ENCODE measurements at places on chromosomes 7 and 10.

- DNase-seq, result no peak
These were observed 26.2 kb upstream of the SLC29A3 start for GRCh38 chr10:71292624-71293445.

GRCh38 chr10:73032536-73032935, 64.1 kb downstream of the P4HA1 start:
- DNase-seq, result no peak

DNA sequence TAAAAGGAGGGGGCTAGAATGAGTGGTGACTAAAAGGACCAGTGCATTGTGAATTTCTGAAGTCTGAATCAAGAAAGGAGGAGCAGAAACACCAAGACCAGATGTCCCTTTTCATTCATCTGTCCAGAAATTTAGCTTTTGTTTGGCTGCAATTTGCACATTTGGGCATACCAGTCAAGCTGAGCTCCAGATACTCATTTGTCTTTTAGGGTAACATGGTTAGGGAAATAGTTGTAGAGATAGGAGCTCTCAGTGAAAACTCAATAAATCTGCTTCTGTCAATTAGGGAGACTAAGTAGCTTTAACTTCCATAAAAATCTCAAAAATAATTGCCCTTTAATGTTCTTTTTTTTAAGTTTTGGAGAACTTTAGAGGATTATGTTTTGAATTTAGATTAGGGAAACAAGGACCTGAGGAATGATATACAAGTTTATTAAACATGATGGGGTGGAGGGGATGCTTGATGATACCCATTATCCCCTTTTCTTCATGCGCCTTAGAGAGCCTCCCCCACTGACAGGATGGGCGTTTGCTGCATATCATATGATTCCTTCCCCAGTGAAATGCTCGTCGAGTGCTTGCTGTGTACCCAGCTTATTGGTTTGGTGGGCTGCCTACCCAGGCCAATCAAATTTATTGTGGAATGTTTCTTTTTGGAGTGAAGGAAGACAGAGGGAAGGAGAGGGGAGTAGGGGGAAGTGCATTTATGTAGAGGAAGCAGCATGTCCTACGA, 50.7 kb upstream of the RPA3 start:
- DNase-seq, result no peak

- DNase-seq, result no peak
These were observed 35.9 kb upstream of the ANK3 start for GRCh38 chr10:60425392-60426110.

GRCh38 chr10:5297996-5298395, 66.8 kb upstream of the UCN3 start:
- no peak for DNase-seq

DNA sequence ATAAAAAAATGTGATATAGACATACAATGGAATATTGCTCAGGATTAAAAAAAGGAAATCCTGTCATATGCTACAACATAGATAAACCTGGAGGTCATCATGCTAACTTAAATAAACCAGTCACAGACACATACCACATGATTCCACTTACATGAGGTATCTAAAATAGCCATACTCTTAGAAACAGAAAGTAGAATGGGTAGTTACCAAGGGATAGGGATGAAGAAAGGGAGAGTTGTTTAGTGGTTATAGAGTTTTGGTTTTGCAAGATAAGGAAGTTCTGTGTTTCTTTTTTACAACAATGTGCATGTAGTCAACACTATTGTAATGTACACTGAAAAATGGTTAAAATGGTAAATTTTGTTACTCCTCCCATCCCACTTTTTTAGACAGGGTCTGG, 30.5 kb downstream of the BICC1 start:
- no peak for DNase-seq

- DNase-seq, result no peak
These were observed 5.8 kb downstream of the IFIT1 start for GRCh38 chr10:89398003-89398749.

DNA sequence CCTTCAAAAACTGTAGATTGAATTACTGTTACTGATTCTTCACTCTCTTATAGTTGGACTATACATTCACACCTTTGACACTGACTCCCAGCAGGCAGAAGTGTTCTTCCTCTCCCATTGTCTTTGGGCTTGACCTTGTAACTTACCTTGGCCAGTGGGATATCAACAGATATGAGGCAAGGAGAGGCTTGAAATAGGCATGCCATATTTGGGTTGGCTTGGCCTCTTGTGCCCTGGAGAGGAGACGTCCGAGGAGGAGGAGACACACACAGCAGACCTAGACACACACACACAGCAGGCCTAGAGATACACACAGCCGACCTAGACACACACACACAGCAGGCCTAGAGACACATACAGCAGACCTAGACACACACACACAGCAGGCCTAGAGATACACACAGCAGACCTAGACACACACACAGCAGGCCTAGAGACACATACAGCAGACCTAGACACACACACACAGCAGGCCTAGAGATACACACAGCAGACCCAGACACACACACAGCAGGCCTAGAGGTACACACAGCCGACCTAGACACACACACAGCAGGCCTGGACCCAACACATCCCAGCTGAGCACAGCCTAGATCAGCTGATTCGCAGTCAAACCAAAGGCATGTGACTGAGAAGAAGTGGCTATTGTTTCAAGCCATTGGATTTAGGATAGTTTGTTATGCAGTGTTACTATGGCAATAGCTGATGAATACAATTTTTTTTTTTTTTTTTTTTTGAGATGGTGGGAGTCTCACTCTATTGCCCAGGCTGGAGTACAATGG, 12.5 kb upstream of the GNA12 start:
- no peak for DNase-seq

DNA sequence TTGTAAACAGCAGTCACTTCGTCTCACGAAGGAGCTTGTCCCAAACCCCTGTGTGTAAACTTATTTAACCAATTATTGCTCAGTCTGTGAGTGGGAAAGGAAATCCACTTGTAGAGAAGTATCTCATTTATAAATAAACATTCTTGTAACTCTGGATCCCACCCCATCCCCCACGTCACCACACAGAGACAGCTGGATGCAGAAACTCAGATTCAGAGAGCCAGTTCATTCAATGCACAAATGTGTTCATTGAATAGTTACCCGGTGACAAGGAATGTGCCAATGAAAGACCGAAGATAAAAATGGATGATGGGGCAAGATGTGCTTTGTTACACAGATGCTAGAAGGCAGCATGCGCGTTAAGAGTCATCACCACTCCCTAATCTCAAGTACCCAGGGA, 8.3 kb upstream of the OCM start:
- DNase-seq, result no peak

- DNase-seq, result no peak
These were observed 178.5 kb downstream of the EBF3 start for GRCh38 chr10:129785536-129785981.

- DNase-seq, result no peak
These were observed 130.1 kb downstream of the OTUD1 start for GRCh38 chr10:23568996-23569395.

DNA sequence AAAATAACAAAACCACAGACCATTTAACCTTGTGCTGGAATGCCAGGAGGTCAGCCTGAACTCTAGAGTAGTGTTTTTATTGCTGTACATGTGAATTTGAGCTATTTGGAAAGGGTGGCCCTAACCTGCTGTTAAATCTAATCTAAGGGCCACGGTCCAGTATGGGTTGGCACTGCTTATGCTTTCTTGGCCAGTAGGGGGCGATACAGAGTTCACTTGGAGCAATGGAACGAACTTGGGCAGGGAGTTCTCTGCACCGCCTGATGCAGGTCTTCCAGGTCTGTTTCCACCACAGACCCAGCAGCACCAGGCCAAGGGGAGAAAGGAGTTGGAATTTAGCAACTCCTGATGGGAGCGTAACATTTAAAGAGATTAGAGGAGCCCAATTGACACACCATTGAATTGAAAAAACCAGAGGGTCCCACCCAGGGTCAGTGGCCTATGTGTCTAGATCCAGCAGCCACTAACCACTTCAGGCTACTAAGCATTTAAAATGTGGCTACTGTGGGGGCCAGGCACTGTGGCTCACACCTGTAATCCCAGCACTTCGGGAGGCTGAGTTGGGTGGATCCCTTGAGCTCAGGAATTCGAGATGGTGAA, 75.7 kb upstream of the EFCAB10 start:
- peak; percentile 42 for DNase-seq

DNA sequence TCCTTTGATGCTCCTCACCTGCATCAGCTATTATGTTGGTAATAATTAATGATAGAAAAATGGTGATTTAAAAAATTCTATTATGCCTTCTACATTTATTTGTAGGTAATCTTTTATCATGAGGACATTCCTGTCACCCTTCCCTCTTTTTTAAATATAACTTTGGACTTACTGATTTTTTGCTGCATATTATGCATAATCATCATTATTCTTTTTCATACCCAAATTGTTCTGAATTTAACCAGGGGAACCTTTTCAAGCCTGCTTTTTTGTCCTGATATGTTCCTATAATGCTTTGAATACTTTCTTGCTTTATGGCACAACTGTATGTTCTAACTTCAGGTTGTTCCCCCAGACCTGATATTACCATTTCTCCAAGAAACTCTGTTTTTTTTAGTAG, 48.5 kb downstream of the TAX1BP1 start:
- no peak for DNase-seq

DNA sequence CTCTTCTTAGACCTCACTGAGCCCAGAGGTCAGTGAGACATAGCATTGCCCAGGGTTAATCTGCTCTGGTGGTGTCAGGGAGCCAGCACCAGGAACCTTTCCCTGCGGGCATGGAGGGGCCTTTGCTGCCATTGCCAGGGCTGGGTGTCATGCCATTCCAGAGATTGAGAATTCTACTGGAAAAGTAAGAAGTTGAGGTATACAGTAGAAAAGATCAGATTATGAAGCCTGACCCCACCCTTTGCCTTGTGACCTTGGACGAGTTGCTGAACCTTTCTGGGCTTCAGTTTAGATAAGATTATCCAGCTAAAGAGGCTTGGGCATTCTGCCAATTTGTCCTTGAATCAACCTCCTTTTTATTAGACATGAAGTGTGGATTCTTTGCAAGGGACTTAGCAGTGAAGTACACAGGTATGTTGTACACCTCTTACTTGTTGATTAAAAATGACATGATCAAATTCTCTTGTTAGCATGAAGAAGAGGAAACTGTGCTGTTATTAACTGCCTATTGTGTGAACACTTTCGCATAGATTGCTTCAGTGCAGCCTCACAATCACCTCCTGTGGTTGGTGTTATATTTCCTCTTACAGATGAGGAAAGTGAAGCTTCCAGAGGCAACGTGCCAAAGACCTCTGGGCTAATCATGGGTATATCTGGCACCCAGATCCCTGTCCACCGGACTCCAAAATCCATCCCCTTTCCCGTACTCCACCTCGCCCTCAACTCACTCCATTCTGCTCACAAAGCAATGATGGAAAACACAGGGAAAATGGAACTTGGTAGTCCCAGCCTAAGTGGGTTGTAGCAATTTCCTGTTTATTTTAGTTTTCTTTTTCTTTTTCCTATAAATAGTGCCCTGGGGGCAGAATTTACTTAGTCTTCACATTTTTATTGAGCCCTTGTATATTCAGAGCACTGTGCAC, 151.3 kb downstream of the CAMK1D start:
- no peak for DNase-seq

- no peak for DNase-seq
These were observed 69.2 kb upstream of the UNC5B start for GRCh38 chr10:71143170-71143569.

GRCh38 chr7:48144291-48144768, 26.9 kb upstream of the ABCA13 start:
- DNase-seq, result no peak

DNA sequence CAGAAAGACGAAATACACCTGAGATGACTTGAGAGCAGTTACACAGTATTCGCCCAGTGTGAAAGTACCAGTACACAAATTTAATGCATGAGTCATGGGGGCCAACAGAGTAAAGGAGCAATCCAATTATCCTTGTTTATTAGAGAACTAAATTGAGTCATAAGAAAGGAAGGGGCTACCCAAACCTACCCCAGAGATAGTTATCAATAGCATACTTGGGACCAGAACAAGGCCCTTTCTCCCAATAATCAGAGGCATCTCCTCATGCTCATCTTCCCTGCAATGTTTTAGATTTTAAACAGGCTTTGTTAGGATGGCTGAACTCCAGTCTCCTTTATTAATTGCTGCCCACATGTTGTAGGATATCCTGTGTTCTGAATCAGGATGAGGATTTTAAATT, 239.7 kb upstream of the LRGUK start:
- no peak for DNase-seq

- no peak for DNase-seq
These were observed 163.3 kb downstream of the USP6NL start for GRCh38 chr10:11448190-11448544.

DNA sequence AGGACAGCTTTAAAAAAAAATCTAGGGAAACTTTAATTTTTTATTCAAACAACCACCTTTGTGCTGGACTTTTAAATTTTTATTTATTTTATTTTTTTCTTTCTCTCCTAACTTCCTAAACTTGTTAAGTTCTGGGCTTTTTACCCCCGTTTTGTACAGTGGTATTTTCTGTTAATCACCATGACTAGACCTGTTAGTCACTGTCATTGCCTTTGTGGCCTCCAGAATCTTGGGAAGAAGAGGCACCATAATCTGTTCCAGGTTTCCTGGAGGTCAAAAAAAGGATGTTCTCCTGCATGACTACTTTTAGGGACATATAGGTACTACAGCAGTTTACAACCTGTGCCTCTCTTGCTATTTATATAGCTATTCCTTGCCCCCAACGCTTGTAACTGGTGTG, 31.1 kb upstream of the DDX50 start:
- DNase-seq, result no peak

- DNase-seq, result no peak
These were observed 47.2 kb downstream of the MDFIC start for GRCh38 chr7:114969096-114969495.

- no peak for DNase-seq
These were observed 3.6 kb downstream of the ZEB1 start for GRCh38 chr10:31322647-31323046.

DNA sequence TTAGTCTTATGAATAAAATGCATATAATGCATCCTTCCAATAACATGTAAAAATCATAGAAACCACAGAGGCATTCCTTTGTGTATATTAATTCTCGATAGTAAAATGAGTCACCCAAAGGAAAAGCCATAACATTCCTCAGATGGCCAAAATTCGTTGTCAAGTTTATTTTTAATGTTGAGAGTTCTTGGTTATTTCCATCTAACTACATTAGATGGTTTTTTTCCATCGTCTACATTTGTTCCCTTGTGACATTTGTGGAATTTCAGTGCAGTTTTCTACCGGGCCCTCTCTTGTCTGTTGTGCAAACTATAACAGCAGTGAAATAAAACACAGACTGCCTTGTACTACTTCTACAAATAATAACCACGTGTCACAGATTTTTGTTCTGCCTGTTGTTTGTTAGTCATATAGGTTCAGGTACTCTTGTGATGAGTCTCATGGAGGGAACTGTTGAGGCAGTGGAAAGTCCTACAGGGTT, 54.7 kb upstream of the CCAR1 start:
- no peak for DNase-seq

DNA sequence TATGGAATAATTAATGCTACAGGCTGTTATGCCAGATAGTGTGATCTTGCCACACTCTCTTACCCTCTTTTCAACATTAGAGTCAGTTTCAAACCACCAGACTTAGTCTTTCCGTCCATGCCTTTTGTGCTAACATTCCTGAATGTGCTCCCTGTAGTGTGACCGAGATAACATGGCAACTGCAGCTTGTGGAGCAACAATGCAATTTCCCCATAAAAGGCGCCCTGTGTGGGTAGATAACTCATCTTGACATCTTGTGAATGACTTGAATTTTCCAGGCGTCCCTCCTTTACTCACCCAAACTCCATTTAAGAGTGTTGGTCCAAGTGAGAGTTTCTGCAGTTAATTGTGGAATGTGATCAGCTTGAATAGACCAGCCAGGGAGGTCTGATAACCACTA, 99.6 kb downstream of the DNAH11 start:
- no peak for DNase-seq
